AG20443 (cell line): ENCODE measurements at places on chromosomes 5 and 9.
A peak's percentile ranks its signal among the peaks of the same experiment; 100 is the strongest.

DNA sequence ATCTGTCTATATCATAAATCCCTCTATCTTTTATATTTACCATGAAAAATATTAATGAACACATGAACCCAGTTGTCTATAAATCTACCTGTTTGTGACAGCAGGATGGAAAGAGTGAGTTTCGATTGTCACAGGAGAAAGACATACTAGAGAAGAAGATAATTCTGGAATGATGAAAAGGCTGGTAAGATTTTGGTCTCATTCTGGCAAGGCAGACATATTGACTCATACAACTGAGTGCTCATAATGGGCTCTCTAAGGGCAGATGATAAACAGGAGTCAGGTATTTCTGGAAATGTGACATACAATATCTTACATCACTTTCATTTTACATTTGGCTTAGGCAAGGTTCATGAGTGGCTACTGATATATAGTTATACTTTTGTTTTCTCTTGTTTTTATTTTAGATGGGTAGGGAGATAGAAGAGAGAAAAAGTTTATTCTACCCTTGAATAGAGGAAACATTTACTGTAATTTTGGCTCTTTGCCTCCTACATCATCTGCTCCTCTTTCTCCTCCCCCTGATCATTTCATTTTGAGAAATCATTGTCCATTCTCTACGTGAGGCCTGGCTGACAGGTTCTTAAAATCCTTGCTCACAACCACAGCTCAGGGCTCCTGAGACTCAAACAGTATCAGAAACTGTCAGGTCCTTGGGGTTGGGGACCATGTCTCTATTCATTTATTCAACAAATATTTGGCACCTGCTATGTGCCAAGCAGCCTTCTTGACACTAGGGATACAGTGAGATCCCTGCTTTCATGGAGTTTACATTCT lies 14.4 kb downstream of the ELOVL7 start:
- no peak for DNase-seq

GRCh38 chr5:7146886-7147285 lies 249.1 kb upstream of the ADCY2 start:
- DNase-seq, result no peak

DNA sequence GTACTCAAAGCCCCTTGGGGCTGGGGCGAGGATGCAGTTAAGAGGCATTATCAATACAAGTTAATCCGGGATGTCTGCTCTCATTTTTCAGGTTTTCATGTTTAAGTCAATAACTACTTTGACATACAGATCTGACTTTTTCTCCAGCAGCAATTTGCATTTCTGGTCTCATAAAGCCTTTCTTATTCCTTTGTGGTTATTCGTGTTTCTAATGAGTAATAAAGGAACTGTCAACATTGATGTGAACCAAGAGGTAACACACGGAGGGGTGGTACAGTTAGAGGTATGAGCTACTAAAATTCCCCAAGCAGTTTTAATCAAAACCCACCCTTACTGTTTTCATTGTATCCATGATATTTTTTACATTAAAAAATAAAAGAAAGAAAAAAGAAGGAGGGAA lies 138.0 kb upstream of the NFIB start:
- DNase-seq, result no peak

DNA sequence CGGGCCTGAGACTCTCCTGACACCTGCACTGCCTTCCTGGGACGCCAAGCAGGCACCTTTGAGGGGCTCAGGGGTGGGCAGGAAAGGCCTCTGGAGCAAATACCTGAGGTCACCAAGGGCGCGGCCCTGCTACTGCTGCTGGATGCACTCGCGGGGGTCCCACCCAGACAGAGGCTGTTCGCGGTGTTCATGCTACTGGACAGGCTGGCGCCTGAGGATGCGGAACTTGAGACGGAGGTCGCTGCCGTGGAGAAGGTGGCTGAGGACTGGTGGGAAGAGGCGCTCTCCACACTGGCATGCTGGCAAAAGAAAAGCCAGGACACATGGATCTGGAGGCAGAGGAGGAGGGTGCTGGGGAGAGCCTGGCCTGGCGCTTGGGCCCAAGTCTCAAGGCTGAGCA lies 110.7 kb downstream of the UBE2R2 start:
- no peak for DNase-seq

DNA sequence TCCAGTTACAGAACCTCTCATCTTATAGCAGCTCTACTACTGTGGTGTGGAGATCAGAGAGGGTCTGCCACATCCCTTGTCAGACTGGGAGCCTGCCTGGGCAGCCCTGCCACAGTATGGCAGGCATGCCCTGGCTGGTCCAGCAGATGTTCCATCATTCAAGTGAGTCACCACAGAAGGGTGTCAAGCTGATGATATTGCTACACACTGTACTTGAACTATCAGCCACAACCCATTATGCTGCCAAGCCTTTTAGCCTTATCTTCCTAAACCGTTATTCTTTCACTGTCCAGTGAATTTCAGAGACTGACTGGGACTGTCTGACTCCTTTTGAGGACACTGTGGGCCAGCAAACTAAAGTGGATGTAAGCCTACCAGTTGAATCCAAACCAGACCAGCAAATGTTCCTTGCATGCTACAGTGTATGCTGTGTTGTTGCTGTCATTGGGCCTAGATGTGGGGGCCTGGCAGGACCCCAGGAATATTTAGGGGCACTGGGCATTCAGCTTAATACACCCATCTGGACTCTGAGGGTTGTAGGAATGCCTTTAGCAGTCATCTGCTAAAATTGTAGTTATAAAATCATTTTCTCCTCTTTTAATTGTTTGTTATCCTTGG lies 202.6 kb downstream of the NR3C1 start:
- DNase-seq, result peak; percentile 67

GRCh38 chr5:35233121-35233520 lies 2.8 kb upstream of the PRLR start:
- DNase-seq, result no peak

- no peak for DNase-seq
Measured at GRCh38 chr5:167992868-167993267, 298.6 kb upstream of the WWC1 start.

- DNase-seq, result no peak
Measured at GRCh38 chr5:154683101-154683880, 71.9 kb upstream of the LARP1 start.

GRCh38 chr5:76735762-76736545 lies 20.0 kb downstream of the F2R start:
- DNase-seq, result no peak

- DNase-seq, result no peak
Measured at GRCh38 chr5:1051366-1051720, 42.7 kb downstream of the NKD2 start.

DNA sequence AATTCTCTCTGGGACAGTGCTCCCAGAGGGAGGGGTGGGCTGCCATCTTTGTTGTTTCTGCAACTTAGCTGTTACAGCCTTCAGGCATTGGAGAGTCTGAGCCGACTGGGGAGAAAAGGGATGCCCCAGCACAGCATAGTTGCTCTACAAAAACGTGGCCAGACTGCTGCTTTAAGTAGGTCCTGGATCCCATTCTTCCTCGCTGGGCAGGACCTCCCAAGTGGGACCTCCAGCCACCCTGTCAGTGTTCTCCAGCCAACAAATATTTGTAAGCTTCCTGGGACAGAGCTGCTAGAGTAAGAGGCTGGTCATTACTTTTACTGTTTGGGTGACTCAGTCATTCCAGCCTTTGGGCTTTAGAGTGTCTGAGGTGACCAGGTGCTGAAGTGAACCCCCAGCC lies 292.7 kb upstream of the NREP start:
- no peak for DNase-seq

DNA sequence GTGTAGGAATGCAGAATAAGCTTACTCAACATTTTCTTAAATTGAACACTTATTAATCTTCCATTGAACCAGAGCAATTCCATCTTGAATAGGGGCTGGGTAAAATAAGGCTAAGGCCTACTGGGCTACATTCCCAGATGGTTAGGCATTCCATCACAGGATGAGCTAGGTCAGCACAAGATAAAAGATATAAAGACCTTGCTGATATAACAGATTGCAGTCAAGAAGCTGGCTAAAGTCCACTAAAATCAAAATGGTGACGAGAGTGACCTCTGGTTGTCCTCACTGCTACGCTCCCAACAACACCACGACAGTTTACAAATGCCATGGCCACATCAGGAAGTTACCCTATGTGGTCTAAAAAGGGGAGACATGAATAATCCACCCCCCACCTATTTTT lies 156.1 kb downstream of the NXNL2 start:
- no peak for DNase-seq

DNA sequence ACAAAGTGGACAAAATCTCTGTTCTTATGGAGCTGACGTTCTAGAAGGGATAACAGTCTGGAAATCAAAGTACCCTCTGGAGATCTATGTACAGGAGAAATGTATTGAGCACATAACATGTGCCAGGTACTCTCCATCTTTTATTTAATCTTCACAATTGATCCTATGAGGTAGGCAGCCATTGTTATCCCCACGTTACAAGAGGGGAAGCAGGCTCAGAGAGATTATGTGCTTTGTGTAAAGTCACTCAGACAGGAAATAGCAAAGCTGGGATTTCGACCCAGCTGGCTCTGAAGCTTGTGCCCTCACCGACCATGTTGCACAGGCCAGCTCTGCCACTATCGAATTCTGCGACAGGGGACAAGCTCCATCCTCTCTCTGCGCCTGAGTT lies 21.5 kb downstream of the PDGFRB start:
- no peak for DNase-seq

DNA sequence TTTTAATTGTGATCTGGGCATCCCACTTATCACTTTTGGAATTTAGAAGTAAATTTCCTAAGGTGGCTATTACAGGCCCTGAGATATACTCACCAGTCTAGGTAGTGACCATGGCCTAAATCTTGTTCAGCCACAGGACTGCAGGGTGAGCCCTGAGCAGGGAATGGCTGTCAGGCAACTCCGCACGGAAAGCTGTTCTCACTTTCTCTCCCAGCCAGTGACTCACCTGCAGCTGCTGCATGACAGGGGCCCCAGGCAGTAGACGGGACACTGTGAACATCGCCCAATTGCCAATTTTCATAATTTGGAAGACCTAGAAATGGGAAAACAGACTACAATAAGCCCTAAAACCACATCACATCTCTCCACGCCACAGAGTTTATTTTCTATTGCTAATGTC lies 69.6 kb upstream of the TAF1L start:
- peak; percentile 23 for DNase-seq

- DNase-seq, result no peak
Measured at GRCh38 chr9:121289772-121290370, 21.9 kb downstream of the GSN start.

- peak; percentile 70 for DNase-seq
Measured at GRCh38 chr5:149143470-149143869, 2.2 kb downstream of the ABLIM3 start.

DNA sequence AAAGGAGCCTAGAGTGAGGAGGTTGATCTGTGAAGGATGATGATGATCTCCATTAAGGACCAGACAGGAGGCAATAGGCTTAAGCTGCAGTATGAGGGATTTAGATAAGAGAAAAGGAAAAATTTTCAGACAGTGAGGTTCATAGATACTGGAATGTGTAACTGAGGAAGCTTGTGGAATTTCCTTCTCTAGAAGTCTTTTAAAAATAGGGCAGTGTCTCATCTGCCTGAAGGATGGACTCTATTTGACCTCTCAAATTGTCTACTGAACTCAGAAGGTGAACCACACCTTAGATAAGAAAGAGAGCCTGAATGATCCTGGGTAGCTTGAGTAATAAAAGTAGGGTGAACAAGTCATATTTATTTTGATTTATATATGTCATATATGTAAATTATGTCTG lies 148.2 kb upstream of the CDKN2B start:
- DNase-seq, result no peak
